ENCODE measurements at places on chromosomes 5 and 9. TPM values are rescaled to one million over a fixed set of nuclear protein-coding genes. Genes with fewer than 3 reads are reported as not detected.

- H3K4me1 ChIP-seq: peaks cover 17% of the 10 kb centered on the region
- no peaks in the 10 kb centered on the region for H3K36me3 ChIP-seq
- no peaks in the 10 kb centered on the region for H3K27me3 ChIP-seq
- DNase-seq: no peak
- no peak overlapping the region for H3K27ac ChIP-seq
Measured at GRCh38 chr9:121924700-121925099, 168.4 kb downstream of the TTLL11 start.

- no peak overlapping the region for H3K4me3 ChIP-seq
- no peak for DNase-seq
- H3K27ac ChIP-seq: no peak overlapping the region
- peaks cover 9% of the 10 kb centered on the region for H3K4me1 ChIP-seq
Measured at GRCh38 chr9:120935383-120935857, 8.8 kb upstream of the TRAF1 start.

F2RL2 gene
- total RNA-seq: 3.6 TPM

PTGDS gene
- total RNA-seq: not detected

Data from neural progenitor cell (in vitro differentiated cells).